Cerebellum (tissue), 4 donors: ENCODE measurements at places on chromosomes 5 and 9.

DNA sequence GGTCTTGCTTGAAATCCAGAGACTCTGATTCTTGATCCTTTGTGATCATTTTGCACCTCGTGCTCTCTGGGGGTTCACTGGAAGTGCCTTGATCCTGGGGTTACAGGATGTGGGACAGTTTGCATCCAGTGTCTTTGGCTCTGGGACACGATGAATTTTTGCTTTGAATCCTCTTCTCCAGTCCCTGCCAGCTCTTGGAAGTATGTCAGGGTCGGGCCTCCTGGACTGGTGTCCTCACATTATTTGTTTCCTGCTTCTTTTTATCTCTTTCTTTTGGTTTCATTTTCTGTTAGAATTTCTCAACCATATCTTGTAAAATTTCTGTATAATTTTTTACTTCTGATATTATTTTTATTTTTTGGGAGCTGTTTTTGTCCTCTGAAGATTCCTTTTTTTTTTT is 34.2 kb downstream of the SECISBP2 start:
- no peak for DNase-seq

DNA sequence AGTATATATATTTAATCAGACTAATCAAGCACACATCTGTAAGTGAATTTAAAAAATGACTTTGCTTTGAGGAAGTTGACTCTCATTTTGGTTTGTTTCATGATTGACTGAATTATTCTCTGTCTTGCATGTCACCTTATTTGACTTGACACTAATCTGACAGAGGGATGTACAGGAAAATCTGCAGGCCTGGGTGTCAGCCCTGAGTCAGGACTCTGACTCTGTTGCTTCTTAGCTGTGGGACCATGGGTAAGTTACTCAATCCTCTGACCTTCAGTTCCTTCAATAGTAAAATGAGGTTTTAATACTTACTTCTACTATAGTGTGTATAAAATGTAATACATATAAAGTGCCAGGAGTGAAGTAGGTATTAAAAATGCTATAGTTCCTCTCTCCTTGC is 415.9 kb downstream of the ARHGEF28 start:
- no peak for DNase-seq

DNA sequence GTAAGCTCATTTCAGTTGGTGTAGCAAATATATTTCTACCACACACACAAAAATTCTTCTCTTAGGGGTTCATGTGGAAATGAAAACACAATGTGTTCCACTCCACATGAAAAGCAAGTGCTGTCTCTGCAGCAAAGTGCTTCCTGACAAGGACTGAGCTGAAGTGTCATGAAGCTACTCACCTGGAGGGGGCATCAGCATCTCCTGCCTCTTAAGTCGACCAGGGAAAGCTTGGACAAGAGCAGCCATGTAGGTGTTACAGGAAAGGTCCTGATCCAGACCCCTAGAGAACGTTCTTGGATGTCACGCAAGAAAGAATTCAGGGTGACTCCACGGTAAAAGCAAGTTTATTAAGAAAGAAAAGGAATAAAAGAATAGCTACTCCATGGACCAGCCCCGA is 62.8 kb downstream of the SV2C start:
- no peak for DNase-seq

GRCh38 chr9:105656131-105656921 is 5.9 kb upstream of the TAL2 start:
- DNase-seq, result peak; percentile 12

DNA sequence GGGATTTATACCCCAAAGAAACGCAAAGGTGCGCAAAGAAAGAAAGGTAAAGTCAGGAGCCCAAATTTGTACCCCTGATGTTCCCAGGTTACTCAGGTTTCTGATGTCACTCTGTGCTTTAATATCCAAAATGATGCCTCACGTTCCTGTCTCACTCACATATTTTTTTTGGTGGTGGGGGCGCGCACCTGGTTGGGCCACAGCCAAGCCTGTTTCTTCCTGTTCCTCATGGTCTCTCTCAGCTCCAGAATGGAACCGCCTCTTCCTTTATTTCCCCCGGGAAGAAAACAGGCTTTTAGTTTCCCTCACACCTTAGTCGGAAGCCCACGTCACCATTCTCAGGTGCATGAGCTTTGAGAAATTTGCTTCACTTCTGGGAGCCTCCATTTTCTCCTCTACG is 118.3 kb upstream of the BOD1 start:
- DNase-seq, result no peak
